ENCODE measurements at places on chromosomes 1 and 21. TPM values are rescaled to one million over a fixed set of nuclear protein-coding genes. Genes with fewer than 3 reads are reported as not detected.

DNA sequence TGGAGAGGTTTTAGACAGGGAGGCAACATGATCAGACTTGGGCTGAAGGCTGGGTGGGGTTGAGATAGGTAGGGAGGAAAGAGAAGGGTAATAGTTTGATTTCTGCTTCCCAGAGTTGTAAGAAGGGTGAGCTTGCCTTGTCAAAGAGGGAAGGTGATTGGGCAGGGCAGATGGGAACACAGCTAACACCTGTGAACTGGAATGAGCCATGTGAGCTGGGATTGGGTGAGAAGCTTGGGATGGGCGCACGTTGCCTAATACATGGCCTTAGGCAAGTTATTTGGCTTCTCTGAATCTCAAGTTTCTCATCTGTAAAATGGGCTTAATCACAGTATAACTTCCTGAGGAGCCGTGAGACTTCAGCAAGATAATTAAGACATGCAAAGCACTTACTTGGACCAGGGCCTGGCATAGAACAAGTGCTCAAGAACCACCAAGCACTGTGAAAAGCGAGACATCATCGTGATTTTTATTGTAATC is 33.8 kb upstream of the ID3 start:
- ATAC-seq = no peak

- no peak for ATAC-seq
Measured at GRCh38 chr1:74368335-74368734, 133.1 kb downstream of the TNNI3K start.

- ATAC-seq = no peak
Measured at GRCh38 chr1:8711151-8711550, 106.3 kb downstream of the RERE start.

GRCh38 chr1:200901796-200902444 is 7.2 kb downstream of the INAVA start:
- ATAC-seq = no peak

DNA sequence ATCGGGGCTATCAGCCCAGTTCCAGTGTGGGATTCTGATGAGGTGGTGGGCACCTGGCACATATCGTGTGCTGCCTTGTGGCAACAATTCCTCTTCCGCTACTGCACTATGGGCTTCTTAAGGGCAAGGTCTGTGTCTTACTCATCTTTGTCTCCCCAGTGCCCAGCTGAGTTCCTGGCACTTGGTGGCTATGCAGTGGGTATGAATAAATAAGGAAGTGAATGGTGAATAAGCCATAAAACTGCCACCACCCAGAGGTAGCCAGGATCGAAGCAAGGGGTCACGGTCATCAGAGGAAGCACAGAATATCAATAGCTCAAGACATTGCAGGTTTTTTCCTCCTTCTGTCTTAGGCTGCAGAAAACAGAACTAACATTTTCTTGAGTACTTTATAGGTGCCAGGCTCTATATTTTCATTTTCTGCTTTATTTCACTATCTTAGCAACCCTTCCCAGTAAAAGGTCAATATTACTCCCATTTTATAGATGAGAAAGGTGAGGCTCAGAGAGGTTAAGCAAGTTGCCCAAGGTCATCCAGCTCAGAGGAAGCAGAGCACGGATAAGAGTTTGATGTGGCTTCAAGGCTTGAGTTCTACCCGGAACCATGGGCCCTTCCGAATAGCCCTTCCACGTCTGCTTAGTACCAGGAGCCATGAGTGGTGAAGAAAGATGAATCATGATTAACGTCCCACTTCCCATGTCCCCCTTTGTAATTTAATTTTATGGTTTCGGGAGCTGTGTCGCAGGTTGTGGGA is 10.2 kb downstream of the C1orf94 start:
- no peak for ATAC-seq

DNA sequence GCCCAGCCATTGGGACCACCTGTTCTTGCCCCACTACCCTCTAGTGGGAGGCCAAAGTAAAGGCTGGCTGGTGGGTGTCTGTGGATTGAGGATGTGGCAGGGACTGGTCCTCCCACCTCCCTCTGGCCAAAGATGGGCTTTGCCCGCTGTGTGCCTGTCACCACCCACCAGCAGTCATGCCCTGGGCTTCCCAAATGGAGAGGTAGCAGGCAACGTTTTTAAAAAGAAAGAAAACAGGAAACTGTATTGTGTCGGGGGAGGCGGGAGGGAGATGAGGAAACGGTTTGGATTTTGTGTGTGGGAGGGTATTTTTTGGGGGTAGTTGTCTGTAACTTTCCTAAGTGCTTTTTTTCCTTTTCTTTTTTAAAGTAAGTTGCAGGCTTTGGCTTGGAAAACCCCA is 30.1 kb downstream of the SZRD1 start:
- ATAC-seq = no peak

GRCh38 chr1:157110003-157110402 is 10.4 kb upstream of the ETV3L start:
- ATAC-seq = no peak

The IGSF3 gene
- 13.6 TPM for total RNA-seq

GRCh38 chr1:60049188-60049587 is 24.4 kb downstream of the C1orf87 start:
- ATAC-seq = no peak

DNA sequence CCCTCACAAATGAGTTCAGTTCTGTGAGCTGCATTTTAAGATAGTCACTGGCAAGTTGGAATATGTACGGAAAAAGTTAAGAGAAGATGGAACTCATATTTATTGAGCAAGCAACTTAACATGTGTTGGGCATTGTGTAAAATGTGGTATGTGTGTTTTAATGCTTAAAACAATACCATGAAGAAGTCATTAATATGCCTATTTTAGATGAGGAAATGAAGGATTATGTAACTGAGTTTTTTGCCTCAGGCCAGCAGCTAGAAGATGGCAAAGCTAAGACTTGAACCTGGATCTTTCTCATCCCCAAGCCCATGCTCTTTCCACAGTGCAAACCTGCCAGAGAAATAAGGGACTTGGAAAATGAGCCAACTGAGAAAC is 48.9 kb downstream of the SPATA46 start:
- no peak for ATAC-seq

- no peak for ATAC-seq
Measured at GRCh38 chr1:17895986-17896385, 140.9 kb downstream of the ACTL8 start.

The KCNN3 gene
- total RNA-seq = 24.2 TPM

- ATAC-seq = no peak
Measured at GRCh38 chr1:247491328-247491727, 33.4 kb upstream of the OR2B11 start.

DNA sequence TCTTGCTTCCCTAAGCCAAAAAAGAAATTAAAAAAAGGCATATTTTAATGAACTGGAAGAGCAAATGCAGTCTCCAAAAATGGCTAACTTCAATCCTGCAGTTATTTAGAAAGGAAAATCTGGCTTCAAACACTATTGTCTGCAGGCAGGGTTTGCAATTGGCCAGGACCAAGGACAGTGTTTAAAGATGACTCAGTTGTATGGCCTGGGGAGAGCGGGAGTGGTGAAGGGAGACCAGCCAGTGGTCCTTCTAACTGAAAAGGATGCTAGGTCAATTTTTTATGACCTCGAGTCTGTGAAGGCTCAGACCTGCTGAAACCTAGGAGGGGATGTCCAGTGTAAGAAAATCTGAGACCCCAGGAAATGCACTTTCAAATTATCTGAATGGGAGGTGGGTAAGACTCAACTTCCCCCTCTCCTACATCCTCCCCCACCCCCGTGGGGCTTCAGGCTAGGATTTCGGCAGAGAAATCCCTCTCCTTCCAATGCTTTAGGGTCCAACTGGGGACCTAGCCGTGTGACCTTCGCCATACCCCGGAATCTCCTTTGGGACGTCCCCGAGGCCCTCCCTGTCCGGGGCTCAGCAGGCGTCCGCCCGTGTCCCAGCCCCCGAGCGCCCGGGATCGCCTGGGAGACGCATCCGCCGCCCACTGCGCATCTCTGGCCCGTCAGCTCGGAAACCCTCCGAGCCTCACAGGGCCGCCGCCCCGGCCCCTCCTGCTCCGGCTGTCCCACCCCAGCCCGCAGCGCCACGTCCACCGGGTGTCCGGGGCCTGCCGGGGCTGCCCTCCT is 602 bp upstream of the RIMKLA start:
- peak; percentile 78 for ATAC-seq

GRCh38 chr1:229388897-229389580 is 44.9 kb downstream of the ACTA1 start:
- no peak for ATAC-seq

GRCh38 chr1:36085126-36085525 is 1.2 kb downstream of the TEKT2 start:
- ATAC-seq = no peak

DNA sequence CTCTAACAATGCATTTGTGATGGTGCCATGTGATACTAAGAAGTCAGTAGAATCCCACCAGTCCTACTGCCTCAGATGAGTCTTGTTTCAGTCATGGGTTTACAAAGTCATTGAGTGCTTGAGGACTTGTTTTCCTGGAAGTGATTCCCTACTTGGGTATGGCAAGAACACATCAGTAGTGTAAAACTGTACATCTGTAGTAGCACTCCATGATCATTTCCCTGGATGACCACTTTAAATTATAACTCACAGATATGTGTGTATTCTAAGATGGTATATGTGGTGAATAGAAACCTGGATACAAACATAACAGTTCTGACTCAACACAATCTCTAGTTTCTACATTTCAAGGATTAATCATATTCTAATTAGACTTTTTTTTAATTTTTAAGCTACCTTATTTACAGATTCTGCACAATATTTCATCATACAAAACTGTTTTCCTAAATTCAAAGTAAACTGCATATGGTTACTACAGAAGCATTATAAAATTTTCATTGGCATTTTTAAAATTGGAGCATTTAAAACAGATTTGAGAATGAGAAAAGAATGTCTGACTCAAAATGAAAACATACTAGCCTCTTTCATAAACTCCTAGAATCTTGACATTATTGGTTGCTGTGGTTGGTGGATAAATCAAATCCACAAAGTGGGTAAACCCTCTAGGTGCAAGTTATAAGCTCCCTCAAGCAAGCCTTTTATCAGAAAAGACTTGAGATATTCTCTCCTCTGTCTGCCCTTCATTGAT is 6.8 kb upstream of the PSMG1 start:
- ATAC-seq = no peak

The SEC16B gene
- 1.6 TPM for total RNA-seq

GRCh38 chr1:28144203-28145135 is 32.0 kb downstream of the PTAFR start:
- peak; percentile 58 for ATAC-seq

GRCh38 chr1:45146833-45147232 is 59.6 kb downstream of the ZSWIM5 start:
- no peak for ATAC-seq

DNA sequence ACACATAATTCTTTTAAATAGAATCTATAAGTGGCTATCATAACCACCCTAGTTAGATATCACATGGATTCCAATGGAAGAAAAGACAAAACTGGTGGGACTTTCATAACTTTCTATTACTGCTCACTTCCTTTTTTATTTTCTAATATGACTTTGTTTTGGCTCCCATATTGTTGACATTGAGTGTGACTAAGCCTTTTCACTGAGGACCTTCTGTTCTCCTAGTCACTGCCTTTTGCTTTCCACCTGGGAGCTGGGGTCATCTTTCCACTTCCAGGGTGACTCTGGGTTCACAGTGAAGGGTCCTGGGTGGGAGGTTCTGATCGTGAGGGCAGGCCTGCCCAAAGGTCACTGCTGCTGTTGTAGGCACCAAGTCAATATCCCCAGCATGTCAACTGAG is 275.8 kb downstream of the TGFB2 start:
- no peak for ATAC-seq

- no peak for ATAC-seq
Measured at GRCh38 chr1:165014753-165015152, 341.8 kb downstream of the LMX1A start.

- ATAC-seq = peak; percentile 92
Measured at GRCh38 chr1:5456090-5456811, 536.0 kb downstream of the NPHP4 start.

Measured in motor neuron (in vitro differentiated cells).